Suprapubic skin (tissue), 4 donors: ENCODE measurements at places on chromosomes 1 and 21.

DNA sequence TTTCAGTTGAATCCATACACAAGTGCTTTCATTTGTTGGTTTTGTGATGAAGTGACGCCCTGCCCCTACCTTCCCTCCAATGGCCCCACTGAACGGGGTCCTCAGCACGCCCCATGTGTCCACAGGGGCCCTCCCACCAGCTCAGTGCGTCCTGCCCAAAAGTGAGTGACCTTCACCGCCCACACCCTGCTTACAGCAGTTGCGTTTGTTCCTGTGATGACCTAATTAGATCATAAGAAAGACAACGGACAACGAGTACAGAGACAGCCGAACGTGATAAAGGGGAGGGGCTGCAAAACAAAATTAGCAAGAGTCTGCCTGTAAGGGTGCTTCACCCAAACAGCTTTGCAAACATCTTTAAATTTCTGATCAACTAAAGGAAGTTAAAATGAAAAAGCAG lies 38.2 kb upstream of the RIPK4 start:
- DNase-seq, result peak; percentile 26

- no peak for DNase-seq
These were observed 206.8 kb downstream of the ST6GALNAC3 start for GRCh38 chr1:76281306-76281705.

- DNase-seq, result no peak
These were observed 1.9 kb downstream of the CYP4B1 start for GRCh38 chr1:46800742-46801141.

- peak; percentile 73 for DNase-seq
These were observed 13.9 kb downstream of the LSS start for GRCh38 chr21:46214478-46215340.

GRCh38 chr1:45723248-45723930 lies 27.1 kb downstream of the IPP start:
- no peak for DNase-seq

DNA sequence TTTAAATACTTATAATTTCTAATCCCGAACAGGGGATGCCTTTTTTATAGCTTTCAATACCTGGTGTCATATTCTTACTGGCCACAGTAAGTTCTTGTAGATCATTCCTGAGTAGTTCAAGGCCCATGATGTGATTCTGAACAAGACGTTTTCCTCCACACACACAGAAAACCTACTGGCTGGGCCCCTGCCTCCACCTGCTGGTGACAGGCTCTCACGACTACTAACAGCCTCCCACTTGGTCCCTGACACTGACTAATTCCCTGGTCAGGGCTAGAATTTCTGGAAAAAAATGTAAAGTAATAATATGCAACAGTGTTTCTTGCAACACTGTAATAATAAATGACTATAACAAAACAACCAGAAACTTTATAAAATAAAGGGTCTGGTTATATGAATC lies 50.4 kb upstream of the RIPK4 start:
- peak; percentile 35 for DNase-seq

DNA sequence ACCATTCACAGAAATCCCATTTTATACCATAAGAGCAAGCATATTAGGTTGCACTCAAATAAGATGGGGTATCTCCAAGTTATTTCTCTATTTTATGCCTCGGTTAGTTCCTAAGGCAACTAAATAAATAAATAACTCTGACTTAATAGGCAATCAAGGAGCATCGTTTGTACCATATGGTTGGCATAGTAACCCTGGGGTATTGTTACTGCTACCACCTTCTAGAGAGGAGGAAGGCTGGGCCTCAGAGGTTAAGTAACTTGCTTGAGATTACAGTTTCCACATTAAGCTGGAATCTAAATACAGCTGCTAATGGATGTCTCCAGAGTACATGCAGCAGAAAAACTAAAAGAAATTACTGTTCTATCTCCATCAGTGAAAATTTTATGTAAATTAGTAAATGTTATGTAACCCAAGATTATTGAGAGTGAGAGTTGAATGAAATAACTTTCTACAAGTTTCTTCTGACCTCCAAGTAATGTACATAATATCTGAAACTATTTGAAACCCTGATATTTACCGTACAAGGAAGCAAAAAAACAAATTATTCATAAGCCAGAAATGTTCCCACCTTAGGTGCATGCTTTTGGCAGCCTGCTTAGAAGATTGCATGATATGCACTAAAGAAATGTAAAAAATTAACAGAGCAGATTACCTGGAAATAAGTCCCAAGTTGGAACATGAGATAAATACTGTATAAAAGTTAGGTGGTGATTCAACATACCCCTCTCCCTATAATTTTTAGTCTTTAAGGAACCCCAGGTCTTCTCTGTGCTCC lies 127.0 kb downstream of the CRB1 start:
- DNase-seq, result no peak

GRCh38 chr1:228782662-228783417 lies 47.6 kb downstream of the RHOU start:
- DNase-seq, result no peak

DNA sequence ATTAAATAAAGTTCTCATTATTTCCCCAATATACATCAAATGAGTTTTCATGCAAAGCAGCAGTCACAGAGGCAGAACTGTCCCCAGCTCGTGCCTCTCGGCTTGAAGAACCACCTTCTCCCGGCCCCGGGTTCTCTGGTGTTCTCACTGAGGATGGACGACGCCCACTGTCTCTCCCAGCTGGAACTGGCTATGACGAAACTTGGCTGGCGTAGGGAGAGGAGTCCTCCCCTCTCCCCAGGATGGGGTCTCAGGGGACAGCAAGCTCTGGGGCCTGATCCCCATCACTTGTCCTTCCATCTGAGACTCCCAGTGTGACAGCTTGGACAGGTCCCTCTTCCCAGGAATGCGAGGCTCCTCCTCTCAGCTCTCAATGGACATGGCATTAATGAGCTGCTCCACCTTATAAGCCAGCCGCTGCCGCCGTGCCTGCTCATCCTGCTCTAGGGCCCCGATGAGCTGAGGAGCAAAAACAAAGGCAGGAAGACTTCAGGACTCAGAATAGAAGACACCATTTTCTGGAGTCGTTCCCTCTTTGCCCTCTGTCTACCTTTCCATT lies 116.0 kb upstream of the CD34 start:
- no peak for DNase-seq

DNA sequence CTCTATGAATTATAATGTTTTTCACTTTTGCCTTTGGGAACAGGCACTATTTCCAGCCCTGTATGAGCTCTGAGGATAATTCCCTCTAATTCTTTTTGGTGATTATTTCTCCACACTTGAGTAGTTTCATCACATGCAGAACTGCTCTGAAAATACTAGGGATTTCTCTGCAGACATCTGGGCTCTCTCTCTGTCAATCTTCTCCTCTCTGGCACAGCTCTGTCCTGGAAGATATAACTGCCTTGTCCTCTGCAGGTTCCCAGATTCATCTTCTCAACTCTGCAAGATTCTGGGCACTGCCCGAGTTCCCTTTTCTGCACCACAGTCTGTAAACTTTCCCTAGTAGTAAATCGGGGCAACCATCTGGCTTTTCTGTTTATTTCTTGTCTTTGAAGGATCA lies 131.3 kb upstream of the FMN2 start:
- DNase-seq, result no peak

- DNase-seq, result no peak
These were observed 21.7 kb upstream of the ANKRD13C start for GRCh38 chr1:70376196-70376595.

- DNase-seq, result no peak
These were observed 70.2 kb downstream of the NFIA start for GRCh38 chr1:61152469-61153105.

DNA sequence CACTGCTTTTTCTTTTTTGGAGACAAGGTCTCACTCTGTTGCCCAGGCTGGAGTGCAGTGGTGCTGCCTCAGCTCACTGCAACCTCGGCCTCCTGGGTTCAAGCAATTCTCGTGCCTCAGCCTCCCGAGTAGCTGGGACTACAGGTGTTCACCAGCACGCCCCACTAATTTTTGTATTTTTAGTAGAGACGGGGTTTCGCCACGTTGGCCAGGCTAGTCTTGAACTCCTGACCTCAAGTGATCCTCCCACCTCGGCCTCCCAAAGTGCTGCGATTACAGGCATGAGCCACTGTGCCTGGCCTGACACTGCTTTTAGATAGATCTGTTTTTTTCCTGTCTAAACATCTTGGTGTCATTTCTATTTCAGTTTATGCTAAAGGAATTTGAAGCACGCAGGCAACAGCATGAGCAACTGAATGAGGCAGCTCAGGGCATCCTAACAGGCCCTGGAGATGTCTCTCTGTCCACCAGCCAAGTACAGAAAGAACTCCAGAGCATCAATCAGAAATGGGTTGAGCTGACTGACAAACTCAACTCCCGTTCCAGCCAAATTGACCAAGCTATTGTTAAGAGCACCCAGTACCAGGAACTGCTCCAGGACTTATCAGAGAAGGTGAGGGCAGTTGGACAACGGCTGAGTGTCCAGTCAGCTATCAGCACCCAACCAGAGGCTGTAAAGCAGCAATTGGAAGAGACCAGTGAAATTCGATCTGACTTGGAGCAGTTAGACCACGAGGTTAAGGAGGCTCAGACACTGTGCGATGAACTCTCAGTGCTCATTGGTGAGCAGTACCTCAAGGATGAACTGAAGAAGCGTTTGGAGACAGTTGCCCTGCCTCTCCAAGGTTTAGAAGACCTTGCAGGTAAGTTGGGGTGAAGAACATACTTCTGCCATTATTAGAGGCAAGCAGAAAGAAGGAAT lies 106.1 kb upstream of the BMP8A start:
- no peak for DNase-seq

GRCh38 chr1:162632217-162632666 lies at the start of gene DDR2:
Gene DDR2 (plus strand): TSS chr1:162632464. CDS start chr1:162719064, 86,600 bp downstream.
- peak; percentile 90 for DNase-seq

GRCh38 chr1:108590957-108591356 lies 31.1 kb downstream of the EEIG2 start:
- no peak for DNase-seq

DNA sequence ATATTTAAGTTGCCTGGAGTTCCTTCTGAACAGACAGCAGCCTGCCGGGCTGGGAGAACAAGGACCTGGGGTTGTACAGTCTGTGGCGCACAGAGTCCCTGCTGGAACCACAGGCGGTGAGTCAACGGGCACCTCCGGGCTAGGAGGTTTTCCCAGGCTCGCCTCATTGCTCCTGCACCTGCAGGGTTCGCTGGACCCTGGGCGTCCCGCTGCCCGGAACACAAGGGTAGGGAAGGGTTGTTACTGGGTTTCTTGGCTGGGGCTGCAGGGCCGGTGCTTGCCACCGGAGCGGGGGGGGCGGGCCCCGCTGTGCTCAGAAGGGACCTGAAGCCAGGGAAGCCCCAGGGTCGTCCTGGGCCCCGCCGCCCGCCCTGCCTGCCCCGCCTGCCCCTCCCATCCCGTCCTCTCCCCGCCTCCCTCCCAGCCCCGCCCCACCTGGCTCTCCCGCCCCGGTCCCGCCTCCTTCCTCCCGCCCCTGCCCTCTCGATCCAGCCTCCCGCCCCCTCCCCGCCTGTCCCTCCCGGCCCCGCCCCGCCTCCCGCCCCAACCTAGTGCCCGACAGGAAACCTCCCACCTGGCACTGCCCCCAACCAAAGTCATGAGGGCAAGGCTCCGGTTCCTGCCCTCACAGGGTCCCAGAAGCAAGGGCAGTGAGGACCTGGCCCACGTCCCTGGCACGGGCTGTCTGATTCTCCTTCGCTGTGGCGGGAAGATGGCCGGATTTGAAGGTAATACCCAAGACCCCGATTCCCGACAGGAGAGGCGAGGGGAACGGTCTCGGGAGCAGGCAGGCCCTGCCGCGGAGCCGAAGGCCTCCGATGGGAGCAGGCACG lies 6.8 kb downstream of the JMJD4 start:
- DNase-seq, result peak; percentile 90

- no peak for DNase-seq
These were observed 30.2 kb downstream of the TTC39A start for GRCh38 chr1:51299981-51300670.

DNA sequence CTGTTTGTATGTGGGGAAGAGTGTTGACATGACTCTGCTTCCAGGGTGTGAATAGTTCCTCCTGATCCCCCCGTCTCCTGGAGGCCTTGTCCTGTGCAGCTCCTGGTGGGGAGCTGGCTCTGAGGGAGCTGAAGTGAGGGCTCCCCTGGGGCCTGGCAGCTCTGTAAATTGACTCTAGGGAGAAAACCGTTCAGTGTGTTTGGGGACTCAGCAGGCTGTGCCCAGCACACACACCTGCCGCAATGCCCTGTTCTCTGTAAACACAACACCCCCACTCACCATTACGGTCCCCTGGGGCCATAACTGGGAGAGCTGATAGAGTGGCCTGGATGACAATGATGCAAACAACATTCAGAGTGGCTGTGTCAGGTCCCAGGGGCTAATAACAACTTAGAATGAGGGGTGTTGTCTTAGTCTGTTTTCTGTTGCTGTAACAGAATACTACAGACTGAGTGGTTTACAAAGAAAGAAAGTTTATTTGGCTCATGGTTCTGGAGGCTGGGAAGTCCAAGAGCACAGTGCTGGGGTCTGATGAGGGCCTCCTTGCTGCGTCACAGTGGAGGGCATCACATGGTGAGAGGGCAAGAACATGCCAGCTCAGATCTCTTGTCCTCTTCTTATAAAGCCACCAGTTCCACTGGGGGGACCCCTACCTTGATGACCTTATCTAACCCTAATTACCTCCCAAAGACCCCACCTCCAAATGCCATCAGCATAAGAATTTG lies 15.3 kb downstream of the ADORA1 start:
- DNase-seq, result no peak

DNA sequence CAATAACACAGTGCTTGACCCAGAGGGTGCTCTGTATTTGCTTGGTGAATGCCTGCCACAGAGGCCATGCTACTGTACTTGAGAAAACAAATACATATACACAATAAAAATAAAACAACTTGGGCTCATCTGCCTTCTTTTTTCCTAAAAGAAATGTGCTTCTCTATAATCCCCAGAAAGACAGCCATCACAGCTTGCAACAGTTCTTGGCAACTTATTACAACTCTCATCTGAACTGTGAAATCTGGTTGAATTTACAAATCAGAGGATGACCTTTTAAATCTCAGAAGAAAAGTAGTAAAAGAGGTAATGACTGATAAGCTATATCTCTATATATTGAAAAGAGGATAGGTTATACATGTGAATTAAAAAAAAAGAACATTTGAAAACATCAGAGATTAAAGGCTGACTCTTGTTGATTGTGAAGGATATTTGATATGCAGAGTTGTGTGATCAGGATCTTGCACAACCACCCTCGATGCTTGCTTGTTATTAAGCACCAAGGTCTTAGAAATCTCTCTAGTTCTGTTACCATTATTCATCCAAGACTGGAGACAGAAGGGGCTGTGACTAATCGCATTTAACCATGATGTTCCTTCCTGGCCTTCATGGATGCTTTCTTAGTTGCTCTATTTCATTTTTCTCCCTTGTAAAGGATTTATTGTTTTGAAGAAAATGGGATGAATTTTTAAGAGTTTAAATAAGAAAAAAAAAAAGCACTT lies 213.4 kb downstream of the APP start:
- DNase-seq, result no peak

DNA sequence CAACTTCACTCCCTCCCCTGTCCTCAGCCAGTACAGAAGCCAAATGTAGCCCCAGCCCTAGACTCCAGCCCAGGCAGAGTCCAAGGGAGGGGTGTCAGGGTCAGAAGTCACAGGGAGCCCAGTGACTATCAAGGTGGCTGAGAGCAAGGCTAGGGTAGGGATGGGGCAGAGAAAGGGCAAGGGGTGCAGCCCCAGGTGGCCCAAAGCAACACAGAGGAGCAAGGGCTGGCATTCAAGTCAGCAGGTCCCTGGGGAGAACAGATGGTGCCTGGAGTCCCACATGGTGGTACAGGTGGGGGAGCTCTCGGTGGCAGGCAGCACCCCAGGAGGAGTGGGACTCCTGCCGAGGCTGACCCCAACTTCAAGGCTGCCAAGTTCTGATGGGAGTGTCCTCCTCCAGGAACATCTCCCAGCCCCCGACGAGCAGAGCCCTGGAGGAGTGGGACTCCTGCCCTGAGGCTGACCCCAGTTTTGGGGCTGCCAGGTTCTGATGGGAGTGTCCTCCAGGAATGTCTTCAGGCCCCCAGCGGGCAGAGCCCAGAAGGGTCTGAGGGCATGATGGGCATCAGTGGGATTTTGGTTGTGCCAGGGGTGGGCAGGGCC lies 3.7 kb upstream of the DVL1 start:
- DNase-seq, result no peak
